ENCODE measurements at places on chromosomes 16 and 17.

DNA sequence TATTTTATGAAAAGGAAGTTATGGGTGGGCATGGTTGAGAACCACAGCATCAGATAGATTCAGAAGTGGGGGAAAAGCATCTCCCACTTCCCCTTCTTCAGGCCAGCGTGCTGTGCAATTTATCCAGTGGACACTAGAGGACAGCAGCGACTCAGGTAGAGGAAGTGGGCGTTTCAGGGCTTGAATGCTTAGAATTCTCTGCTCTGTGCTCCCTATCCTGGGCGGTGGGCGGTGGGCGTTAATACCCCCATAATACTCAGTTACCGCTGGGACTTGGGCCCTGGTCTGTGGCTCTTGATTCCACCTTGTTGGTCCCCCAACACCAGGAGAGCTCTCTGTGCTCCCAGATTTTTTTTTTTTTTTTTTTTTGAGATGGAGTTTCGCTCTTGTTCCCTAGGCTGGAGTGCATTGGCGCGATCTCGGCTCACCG lies 3.7 kb upstream of the LYZL6 start:
- no peak for DNase-seq

DNA sequence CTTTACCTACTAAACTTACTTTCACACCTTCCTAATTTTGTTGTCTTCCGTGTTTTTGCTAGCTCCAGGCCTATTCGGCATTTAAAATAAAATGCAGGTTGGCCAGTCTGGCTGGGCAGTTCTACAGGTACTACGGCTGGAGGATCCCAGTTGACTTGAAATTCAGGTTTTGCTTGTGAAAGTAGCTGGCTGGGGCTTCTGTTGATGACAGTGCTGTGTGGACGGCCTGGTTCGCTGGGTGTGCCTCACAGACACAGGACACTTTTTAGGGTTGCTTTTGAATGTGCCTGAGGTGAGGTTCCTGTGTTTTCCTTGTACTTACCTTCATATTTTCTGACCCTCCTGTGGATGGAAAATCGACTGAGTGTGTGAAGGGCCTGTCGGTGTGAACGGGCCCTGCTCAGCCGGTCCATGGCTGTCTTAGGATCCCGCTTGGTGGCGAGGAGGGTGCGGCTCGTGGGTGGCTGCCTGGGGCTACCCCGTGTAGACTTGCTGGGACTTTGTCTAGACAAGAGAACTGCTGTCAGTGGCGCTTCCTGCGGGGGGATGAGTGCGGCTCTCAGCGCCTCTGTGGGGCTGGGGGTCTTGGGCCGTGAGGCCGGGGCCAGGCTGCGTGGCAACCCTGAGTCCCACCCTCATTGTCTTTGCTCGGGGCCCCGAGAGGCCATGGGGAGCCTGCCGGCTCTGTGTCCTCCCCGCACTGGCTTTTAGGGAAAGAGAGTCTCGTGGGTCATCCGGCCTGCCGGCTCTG lies 18.7 kb upstream of the ZNF750 start:
- no peak for DNase-seq

DNA sequence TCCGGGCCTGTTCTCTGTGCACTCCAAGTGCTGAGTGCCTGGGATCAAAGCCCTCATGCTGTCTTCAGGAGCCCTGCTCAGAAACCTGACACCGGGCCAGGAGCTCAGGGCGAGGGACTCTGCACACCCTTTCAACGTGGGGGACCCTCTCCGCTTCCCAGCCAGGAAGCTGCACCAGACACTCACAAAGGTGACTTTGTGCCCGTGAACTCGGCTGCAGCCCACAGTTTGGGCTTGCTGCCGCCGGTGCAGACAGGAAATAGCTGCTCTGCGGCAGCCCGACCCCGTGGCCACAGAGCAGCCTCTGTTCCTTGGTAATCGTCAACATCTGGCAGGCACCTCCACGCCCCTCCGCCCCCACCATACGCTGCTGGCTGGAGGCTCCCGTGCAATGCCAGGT lies 93.4 kb upstream of the METRNL start:
- DNase-seq, result no peak

DNA sequence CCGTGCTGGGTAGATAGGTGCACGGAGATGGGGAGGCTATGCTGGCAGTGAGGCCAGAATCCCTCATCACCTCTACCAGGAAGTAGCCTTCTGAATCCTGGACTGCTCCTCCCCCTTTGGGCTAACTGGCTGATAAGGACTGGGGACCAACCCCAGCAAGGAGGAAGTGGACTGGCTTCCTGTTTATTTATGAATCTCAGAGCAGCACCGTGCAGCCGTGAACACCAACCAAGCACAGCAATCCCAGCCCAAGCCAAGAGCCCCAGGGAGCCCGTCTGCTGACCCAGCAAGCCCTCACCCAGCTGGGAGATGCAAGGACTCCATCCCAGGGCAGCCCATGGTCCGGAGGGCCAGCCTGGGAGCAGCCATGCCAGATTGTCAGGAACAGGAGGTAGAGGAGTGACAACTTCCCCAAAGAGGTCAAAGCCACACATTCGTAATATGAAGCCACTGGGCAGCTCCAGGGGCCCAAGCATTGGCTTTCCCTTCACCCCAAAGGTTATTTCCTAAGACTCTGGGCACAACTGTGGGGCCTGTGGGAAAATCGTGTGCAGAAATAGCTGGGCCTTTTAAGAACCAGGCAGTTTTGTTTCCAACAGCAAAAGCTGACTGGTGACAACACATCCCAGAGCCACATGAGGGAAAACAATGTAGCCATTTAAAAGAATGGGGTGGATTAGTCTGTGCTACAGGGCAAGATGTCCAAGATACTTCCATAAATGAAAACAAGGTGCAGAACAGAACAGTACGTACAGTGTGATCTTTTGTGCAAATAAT lies 23.9 kb downstream of the PHB1 start:
- DNase-seq, result no peak

DNA sequence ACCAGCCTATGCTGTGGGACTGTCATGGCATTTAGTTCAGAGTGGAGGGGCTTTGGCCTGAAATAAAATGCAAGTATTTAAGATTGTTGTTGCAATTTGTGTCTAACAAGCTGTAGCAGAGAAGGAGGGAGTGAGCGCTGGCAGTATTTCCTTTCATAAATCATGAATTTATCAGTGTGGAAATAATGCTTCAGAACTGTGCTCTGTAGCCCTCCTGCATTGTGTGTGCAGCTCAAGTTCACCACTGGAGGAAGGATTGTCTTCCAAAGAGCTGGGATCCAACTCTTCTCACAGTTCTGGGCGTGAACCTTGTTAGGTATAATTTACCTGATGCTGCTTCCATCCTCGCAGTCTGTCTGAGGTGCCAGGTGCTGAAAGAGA lies 15.1 kb downstream of the SNX11 start:
- DNase-seq, result no peak

GRCh38 chr16:87560428-87561199 lies 41.7 kb upstream of the JPH3 start:
- no peak for DNase-seq

GRCh38 chr17:61555127-61555566 lies 35.9 kb downstream of the NACA2 start:
- DNase-seq, result no peak

- DNase-seq, result no peak
Measured at GRCh38 chr16:12319428-12320035, 343.0 kb downstream of the SNX29 start.

DNA sequence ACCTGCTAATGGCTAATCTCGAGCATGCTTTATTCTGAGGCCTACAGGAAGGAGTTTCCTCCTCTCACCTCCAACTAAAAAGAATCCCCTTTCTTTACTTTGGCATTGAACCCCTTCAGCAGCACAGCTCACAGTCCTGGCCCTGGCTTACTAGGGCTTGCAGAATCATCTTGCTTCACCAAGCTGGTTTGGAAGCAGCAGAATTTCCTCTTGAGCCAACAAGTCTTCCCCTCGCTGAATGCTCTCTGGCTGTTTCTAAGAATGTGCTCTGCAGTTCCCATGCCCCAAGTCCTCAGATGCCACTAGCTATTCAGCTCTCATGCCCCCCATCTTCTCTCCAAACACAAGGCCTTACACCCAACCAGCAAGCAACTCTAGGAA lies 271.2 kb downstream of the NTN1 start:
- no peak for DNase-seq

DNA sequence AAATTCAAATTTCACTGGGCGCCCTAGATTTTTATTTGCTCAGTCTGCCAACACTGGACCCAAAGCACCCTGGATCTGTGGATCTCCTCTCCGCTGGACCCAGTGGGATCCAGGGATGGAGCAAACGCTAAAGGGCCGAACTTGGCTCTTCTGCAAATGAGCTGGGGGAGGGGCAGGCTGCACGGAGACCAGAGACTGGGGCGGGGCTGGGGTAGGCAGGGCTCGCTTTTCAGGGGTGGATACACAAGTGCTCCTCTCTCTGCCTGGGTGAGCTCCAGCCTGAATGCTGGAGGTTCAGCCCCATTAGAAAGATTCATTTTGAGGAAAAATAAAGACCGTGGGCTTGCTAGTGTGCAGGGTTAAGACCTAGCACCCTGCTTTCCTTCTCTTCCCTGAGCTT lies 8.9 kb downstream of the CBX4 start:
- DNase-seq, result no peak

- DNase-seq, result no peak
Measured at GRCh38 chr17:49061524-49061943, 64.3 kb downstream of the IGF2BP1 start.

DNA sequence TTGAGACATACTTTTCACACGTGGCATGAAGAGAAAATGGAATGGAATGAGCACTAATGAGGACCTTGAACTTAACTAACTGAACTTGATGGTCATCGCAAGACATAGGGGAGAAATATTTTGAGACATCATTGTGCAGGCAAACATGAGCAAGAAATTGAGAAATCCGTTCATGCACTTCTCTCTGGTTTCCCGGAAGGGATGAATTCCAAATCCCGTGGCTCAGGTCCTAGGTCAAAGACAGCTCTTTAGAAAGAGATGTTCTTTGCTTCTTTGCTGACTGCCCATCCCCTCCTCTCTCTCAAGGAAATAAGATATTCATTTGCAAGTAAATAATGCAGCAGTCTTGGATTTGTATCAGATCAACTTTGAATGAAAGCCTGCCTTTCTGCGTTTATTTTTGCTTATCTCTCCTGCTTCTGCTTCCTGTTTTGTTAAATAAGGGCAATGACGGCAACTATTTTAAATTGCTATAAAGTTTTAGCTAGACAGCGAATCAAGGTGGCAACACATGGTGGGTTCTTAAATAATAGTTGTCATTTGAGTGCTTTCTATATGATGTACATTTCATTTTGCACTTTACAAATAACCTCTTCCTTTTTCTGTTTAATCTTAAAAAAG lies 657.8 kb downstream of the MAF start:
- no peak for DNase-seq

DNA sequence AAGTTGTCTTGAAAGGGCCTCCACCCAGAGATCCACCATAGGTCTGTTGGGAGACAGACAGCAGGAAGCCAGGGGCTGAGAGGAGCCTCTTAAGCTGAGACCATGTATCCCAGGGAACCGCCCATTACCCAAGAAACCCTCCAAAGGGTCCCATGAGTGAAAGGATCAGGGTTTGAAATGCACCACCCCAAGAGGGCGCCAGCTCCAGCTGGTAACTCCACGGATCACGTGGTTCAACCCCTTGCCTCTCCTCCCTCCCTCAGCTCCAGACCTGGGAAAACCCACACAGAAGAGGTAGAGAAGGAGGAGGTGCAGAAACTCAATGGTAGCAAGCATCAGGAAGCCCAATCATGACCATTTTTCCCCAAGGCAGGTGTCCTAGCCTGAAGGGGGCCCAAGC lies 148.7 kb downstream of the AIPL1 start:
- DNase-seq, result no peak

DNA sequence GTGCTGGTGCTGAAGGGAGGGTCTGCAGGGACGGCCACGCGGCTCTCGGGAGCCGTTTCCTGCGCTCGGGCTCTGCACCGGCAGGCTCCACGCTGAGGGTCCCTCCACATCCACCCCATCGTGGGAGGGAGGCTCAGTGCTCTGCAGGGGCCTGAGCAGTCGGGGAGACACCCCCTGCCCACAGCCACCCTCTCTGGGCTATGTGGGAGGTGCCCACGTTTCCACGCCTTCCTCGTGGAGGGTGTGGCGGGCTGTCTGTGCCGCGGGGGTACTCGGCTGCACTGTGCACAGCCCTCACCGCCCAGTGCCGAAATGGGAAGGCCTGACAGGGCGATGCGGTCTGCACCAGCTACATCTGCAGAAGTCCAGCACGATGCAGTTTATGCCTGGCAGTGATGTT lies 25.5 kb upstream of the ZNF750 start:
- DNase-seq, result no peak

GRCh38 chr16:30069611-30070462 lies 4.3 kb downstream of the ALDOA start:
- no peak for DNase-seq

DNA sequence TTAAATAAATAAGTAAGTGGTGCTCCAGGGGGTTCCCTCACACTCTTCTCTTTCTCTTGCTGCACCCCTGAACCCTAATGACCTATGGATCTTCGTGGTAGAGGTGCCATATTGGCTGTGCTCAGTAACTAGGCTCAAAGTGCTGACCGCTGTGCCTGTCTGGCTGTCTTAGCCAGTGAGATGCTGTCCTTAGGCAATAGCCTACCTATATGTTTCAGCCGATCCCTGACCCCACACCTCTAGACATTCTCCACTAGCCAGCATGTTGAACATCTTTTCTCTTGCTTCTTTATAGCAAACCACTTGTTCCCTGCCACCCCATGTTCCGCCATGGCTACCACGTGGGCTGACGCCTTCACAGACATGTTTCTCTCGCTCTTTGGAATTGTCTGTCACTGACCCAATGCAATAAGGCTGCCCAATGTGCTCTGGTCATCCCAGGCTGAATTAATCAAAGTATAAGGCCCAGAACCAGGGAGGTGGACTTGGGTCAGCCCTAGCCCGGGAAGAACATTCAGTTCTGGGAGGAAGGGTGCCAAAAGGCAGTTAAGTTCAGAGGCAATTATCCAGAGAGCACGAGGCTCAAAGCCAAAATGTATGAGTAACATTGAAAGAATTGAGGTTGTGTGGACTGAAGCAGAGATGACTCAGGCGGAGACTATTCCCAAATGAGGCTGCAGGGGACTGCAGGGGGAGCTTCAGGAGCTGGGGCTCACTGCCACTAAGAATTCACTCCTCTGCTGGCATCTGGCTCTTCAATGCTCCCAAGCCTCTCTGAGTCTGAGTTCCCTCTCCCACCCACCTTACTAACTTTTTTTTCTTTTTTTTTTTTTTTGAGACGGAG lies 28.7 kb upstream of the TNRC6A start:
- DNase-seq, result peak; percentile 98

DNA sequence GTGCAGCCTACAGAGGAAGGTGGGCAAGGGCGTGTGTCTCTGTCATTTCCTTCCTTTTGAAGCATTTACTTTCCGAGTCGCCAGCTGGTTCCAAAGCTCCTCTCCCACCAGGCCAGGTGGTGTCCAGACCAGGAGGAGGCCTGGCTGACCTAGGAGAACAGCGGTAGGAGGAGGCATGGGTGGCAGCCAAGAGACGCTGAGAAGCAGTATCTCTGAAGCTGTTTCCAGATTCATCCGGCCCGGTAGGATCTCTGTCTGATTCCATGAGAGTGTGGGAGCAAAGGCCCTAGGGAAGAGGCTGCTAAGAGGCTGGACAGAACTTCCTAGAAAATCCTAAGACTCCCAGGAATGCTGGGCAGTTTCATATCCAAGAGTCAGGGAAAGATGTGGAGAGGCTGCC lies 20.3 kb downstream of the MEOX1 start:
- DNase-seq, result no peak

GRCh38 chr17:6239241-6239798 lies 169.1 kb downstream of the WSCD1 start:
- DNase-seq, result no peak

- DNase-seq, result no peak
Measured at GRCh38 chr17:50199803-50200456, 1.5 kb downstream of the COL1A1 start.
